Right atrium auricular region (tissue), 2 donors: ENCODE measurements at places on chromosomes 2 and 18. TPM values are rescaled to one million over a fixed set of nuclear protein-coding genes. Genes with fewer than 3 reads are reported as not detected.
A peak's percentile ranks its signal among the peaks of the same experiment; 100 is the strongest.

DNA sequence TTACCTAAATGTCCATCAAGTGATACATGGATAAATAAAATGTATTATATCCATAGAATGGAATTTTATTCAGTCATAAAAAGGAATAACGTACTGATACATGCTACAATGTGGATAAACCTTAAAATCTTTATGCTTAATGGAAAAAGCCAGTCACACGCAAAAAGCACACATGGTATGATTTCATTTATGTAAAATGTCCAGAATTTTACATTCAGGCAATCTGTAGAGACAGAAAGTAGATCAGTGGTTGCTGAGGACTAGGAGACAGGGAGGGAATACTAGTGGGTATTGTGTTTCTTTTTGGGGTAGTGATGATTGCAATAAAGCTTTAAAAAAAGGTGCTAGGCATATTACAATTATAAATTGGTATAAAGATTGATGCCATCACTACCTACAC is 30.7 kb upstream of the CD302 start:
- no peak for DNase-seq

GRCh38 chr2:112782234-112782799 is 2.0 kb downstream of the IL1A start:
- DNase-seq: no peak

- peak; percentile 52 for DNase-seq
Observed at GRCh38 chr2:10499911-10500521, 51.9 kb upstream of the ODC1 start.

DNA sequence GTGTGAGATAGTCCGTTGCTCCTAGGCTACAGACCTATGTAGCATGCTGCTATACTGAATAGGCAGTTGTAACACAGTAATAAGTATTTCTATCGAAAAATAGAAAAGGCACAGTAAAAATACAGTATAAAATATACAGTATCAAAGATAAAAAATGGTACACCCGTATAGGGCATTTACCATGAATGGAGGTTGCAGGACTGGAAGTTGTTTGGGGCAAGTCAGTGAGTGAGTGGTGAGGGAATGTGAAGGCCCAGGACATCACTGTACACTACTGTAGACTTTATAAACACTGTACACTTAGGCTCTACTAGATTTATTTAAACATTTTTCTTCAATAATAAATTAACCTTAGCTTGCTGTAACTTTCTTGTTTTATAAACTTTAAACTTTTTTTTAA is 3.5 kb downstream of the MAP3K20 start:
- DNase-seq: no peak

DNA sequence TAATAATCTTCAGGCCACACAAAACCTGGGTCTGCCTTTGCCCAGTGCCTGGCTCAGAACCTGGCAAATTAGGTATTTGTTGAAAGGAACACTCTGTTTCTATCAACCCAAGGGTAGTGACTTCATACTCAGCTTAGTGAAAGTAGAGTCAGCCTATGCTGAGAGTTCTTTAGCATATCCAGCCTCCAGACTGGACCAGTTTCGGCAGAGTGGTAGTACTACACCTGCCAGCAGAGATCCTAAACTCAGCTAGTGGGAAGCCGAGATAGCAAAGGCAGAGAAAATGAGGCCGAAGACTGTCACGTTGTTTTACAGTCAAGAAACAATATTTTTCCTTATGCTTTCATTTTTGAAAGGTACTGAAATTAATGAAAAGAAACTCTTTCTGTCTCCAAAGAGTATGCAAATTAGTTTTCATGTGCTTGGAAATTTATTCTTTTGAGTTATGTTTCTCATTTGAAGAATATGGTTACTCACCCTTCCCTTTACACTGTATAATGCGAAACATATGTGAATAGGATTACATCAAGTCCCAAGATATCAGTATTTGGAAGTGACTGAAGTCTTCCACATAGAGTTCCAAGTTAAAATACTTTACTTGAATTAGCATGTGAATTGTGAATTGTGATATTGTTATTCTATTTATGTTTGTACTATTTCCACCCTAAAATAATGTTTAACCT is 52.2 kb upstream of the UGP2 start:
- no peak for DNase-seq

Gene SLC66A2
- 21.4 TPM for total RNA-seq

Gene ADAM23
- total RNA-seq: 7.6 TPM

GRCh38 chr2:17573085-17573803 is 32.7 kb downstream of the VSNL1 start:
- no peak for DNase-seq

- DNase-seq: no peak
Observed at GRCh38 chr18:59467497-59467896, 108.4 kb upstream of the LMAN1 start.

DNA sequence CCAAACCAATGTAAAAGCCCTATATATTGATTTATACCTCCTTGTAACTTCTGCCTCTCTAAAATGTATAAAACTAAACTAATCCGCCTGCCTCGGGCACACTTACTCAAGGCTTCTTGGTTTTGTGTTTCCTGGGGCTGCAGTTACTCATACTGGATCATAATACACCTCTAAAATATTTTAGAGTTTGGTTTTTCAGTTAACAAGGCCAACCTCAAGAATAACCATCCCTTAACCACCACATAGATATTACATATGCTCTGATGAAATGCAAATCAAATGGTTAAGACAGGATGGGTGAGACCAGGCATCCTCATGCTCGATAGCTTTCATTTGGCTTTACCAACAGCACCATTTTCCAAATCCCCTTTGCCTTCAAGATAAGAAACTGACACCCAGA is 46.4 kb downstream of the UXS1 start:
- no peak for DNase-seq

GRCh38 chr2:61995515-61995914 is 90.0 kb downstream of the COMMD1 start:
- DNase-seq: no peak

- DNase-seq: no peak
Observed at GRCh38 chr2:64661741-64662169, 8.0 kb upstream of the SERTAD2 start.

DNA sequence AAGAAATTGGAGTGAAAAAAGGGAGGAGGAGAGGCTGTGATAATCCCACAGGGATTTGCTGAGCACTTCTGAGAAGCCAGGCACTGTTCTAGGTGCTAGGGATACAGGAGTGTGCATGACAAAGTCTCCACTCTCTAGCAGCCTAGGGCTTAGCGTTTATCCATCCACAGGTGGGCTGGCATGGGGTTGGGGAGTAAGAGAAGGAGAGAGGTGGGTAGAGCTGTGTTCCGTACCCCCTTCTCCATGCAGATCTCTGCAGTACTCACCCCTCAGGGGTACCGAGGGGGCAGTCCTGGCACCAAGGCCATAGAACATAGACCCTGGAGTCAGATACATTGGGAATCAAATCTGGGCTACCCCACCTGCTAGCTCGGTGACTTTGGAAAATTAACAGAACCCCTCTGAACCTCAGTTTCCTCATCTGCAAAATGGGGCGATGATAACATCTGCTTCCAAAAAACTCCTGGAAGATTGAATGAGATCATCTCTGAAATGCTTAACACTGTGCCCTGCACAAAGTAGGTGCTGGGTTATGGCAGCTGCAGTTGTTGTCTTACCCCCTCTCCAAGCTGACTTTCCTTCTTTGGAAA is 18.6 kb downstream of the FOSL2 start:
- DNase-seq: no peak

DNA sequence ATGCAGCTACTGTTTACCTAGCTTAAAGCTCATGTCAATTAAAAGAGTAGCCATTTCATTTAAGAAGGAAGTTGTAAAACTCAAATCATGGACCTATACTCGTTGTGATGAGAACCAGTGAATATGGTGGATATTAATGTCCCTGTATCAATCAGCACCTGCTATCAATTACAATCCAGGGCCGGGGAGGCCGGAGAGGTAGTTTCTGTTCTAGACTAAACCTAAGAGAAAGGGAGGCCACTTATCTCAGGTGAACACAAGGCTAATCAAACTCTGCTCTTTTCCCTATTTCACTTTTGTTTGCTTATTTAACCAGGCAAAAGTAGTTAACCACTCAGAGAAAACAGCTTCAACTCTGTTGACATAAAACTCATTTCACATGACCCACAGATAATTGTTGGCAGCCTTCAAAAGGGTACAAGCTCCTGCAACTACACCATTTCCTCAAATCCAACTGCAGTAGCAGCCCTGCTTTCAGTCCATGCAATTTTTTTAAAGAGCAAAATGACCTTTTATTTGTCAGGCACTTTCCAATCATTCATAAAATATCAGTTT is 27.8 kb upstream of the SLC9A2 start:
- DNase-seq: no peak

DNA sequence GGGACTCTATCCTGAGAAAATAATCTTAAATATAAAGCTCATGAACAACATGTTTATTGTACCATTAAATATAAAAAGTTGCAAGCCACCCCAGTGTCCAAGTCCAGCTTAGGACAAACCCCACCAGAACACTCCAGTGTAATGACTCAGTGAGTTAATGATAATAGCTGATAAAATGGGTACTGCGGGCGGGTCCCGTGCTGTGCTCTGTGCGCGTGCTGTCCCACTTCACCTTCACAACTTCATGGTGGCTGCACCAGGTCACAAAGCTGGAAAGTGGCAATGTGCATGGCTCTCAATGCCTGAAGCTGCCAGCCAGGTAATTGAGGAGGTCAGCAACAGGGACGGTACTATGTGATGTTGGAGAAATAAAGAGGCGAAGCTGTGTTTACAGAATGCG is 18.6 kb downstream of the DGKD start:
- no peak for DNase-seq

DNA sequence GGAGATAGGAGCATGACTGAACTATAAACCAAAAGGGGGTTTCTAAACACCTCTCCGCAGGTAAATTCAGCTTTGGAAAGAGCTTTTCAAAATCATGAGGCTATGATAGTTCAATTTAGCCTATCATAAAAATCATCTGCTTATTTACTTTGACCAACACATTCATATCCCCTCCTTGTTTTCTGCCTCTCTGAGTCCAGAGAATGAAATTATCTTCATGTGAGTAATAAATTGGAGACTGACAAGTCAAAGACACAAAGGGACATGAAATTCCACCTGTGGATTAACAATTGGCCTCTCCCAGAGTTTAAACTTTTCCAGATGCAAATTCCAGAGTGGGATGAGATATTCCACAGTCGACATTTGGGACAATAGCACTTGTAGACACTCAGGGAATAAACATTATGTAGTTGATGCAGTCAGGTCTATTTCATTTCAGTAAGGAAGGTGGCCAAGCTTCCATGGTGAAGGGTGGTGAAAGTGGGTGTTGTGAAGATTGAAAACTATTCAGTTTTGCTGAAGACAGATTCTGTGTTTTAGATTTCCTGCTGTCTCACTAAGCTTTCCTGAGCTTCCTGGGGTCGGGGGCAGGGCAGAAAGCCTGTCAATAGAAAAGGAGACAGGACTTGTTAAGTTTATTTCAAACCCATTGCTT is 84.7 kb downstream of the CDC42EP3 start:
- DNase-seq: no peak

DNA sequence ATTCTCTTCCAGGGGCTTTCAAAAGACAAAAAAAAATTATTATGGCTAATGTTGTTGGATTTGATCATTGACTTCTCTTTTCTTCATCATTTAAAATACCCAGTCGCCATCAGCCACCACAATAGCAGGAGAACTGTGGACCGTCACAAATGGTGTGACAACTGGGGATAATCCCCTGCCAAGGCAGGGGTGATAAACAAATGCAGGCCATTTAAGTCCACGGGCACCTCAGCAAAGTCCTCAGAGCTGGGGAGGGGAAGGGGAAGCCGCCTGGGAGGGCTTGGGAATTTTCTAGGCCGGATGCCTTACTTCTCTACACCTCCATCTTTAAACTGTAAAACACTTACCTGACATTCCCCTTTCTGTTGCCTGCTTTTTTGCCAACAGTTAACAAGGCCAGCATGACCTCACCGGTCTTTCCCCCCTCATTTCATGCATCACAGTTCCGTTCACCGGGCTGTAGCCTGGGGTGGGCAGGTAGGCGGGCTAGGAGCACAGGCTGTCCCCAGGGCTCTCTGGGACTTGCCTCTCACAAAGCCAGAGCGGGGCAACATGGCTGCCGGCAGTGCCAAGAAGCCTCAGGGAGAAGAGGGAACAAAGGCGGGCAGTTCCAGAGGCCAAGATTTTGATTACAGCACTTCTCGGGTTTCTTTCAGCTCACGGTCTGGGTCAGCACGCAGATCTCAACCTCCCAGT is 820.4 kb downstream of the BCL11A start:
- DNase-seq: no peak

- no peak for DNase-seq
Observed at GRCh38 chr2:55283083-55283482, 14.1 kb upstream of the MTIF2 start.

DNA sequence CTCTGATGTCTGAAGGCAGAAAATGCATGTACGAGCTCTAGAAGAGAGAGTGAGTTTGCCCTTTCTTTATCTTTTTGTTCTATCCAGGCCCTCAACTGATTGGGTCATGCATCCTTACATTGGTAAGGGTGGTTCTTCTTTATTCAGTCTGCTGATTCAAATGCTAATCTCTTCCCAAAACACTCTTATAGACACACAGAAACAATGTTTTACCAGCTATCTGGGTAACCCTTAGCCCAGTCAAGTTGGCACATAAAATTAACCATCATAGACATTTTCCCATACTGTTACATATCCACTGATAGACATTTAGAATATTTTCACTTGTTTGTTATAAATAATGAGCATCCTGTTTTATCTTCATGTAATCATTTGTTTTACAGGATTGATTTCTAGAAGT is 141.2 kb downstream of the TAF4B start:
- DNase-seq: no peak

Gene EML6
- 1.2 TPM for total RNA-seq

Gene ALPG
- total RNA-seq: not detected

DNA sequence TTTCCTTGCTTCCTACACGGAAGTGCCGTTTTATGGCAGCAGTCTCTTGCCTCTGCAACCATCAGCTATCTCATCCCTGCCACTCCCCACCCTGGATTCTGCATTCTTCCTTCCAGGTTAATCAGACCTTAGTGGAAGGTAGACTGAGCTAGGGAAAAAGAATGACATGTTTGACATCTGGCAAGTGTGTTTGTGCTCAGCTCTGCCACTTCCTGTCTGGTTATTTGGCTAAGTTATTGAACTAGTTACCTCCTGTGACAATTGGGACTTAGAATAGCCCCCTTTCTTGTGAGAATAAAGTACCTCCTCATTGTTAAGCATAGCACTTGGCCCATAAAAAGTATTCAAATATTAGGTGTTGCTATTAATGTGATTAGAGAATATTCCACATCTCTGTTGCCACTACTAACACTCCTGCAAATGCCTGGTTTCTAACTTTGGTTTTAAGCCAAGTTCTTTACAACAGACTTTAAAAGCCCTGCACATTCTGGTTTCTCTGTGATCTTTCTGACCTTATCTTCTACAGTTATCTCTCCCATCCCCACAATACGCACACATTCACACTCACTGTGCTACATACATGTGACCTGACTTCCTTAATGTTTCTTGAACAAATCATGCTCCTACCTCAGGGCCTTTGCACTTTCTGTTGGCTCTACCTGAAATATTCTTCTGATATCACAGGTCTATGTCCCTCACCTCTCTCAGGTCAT is 10.8 kb upstream of the MAPRE2 start:
- no peak for DNase-seq

Gene AQP12A
- total RNA-seq: not detected

GRCh38 chr2:173854840-173855239 is 110.3 kb downstream of the SP3 start:
- peak; percentile 62 for DNase-seq
